LNCaP clone FGC (cell line): ENCODE measurements at places on chromosomes 1 and 21.

- no peak for DNase-seq
Measured at GRCh38 chr1:143698016-143698415, 273.8 kb downstream of the FAM72C start.

DNA sequence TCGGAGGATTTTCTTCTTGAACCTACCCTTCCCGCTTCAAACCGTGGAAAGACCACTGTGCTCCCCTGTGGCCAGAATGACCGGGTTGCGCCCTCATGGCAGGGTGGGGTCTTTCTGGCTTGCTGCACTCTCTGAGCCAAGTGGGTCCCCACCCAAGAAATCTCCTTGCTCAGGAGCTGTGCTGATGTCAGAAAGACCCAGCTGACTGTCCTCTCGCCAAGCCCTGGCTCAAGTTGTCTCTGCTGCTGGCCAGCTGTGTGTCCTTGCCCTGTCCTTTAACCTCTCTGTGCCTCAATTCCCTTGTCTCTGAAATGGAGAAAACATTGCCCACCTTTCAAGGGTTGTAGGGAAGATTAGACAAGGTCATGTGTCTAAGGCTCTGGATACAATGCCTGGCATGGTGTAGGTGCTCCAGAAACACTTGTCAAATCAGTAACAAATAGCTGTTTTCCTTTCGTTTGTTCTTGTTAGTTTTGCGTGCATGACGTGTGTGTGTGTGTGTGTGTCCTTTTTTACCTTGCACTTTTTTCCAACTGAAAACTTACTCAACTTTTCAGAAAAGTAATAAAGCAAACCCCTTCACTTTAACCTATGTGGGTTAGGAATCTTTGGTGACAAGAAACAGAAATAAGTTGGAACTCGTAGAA, 41.1 kb upstream of the RPL11 start:
- DNase-seq = no peak

DNA sequence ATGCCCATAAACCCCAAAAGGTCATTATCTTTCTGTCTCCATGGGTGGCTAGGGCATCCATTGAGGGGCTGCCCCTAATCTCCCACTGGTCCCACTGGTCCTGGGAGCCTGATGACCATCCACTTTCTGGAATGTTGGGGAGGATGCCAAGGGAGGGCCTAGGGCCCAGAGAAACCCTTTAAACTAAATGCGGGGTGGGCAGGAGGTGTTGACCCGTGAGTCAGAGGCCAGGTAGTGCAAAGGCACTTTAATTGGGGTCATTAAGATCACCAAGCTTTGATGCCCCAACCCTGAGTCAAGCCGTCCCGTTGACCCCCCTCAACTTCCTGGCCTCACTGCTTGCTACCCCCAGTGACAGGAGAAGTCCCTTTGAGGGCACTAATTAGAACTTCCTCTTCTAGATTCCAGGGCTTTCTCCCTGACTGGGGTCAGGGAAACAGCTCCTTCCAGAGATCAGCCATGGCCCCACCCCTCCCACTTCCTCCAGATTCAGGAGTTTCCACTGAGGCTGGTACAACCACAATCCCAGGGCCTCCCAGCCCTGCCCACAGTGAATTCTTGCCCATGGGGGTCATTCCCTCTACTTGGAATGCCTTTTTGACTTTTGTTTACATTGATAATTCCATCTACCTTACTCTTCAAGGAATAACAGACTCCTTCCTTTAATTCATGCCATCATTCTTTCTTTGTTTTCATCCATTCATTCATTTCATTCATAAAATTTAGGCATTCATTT, 15.5 kb upstream of the SERINC2 start:
- DNase-seq = no peak

DNA sequence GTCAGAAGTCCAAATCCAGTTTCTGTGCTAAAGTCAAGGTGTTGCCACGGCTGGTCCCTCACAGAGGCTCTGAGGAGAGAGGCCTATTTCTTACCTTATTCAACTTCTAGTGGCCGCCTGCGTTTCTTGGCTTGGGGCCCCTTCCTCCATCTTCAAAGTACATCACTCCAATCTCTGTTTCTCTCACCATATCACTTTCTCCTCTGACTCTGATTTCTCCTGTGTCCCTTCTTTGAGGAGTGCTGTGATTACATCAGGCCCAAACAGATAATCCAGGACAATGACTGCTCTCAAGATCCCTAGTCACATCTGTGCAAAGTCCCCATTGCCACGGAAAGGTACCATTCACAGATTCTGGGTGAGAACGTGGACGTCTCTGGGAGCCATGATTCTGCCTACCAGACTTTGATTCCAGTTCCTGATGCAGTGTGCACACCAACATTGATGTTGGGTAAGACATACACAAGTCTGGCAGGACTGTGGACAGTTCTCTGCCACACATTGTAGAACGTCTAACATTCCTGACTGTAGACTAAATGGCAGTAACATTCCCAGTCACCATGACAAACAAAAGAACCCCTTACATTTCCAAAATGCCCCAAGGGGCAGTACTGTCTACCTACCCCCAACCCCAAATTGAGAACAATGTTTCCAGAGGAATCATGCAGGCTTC, 43.0 kb upstream of the ITPKB start:
- DNase-seq = no peak

- DNase-seq = peak; percentile 56
Measured at GRCh38 chr1:147496571-147497210, 44.6 kb upstream of the BCL9 start.
